Stimulated activated CD4-positive, alpha-beta T cell treated with anti-CD3 and anti-CD28 coated beads, Interleukin-1b, Interleukin-23, amount 100 ng/mL, for 24 hours (primary cell): ENCODE measurements at places on chromosomes 6 and 20.

DNA sequence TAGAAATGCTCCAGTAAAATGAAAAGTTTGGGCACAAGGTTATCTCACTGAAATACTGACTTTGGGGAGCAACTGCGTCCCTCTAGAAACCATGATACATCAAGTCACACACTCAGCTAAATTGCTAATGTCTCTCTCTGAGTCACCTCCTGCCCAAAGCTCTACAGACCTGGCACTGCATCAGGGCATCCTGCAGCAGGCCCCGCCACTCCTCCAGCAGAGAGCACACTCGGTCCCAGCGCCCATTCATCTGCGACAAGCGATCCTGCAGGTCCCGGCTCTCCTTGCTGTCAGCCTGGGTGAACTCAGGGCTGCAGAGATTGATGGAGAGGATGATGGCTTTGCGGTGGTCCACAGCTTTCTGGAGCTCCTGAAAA, 329.0 kb downstream of the ESR1 start:
- DNase-seq = no peak

DNA sequence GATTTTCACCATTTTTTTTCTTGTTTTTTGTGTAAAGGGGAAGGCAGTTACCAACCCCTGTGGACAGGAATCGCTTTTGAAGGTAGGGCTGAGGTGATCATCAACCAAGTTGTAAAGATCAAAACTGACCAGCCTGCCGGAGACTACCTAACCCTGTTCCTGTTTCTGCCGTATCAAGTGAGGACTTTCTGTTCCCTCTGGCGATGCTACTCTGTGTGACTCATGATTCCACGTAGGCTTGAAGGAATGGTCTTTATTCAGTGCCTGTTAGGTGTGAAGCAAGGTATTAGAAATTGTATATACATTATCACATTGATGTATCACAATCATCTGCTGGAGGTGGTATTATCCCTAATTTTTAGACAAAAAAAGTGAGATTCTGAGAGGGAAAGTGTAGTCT, 161.3 kb downstream of the SOX4 start:
- no peak for DNase-seq

DNA sequence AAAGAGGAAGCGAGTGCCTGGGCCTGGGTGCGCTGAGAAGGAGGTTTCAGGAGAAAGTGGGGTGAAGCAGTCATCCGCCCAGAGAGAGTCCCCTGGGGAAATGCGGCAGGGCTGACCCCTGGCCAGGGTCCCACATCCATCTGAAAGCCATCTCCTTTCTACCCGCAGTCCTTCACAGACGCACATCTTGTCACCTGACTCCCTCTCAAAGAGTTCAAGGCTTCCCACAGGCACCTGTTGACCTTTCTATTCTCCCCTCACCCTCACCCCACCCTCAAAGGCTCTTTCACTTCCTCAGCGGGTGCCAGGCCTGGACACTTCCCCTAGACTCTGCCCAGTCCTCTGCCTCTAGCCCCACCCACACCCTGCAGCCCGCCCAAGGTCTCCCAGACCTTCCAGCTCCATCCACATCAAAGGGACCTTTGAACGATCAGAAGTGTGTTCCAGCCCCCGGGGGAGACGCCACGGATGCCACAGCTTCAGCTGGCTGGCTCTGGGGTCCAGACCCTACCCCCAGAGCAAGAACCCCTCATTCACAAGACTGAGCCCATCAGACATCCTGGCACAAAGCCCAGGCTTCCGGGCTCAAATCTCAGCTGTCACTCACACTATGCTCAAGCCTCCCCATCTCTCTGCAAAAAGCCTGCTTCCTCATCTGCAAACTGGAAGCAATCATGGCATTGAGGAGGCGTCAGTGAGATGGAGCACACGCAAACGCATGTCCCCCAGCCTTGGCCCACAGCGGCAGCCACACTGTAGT, 2.1 kb downstream of the CTSZ start:
- no peak for DNase-seq

- no peak for DNase-seq
These were observed 110.5 kb upstream of the SUPT3H start for GRCh38 chr6:45488269-45488668.

- no peak for DNase-seq
These were observed 54.1 kb downstream of the RNASET2 start for GRCh38 chr6:166902211-166902755.

DNA sequence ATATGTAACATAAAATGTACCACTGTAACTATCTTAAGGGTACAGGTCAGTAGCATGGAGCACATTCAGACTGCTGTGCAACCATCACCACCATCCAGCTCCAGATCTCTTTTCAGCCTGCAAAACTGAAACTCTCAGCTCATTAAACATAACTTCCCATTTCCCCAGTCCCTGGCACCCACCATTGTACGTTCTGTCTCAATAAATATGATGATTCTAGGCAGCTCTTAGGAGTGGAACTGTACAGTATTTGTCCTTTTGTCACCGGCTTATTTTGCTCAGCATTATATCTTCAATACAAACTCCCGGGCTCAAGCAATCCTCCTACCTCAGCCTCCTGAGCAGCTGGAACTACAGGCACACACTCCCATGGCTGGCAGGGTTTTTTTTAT, 1.5 kb downstream of the ZC3H12D start:
- DNase-seq = no peak

DNA sequence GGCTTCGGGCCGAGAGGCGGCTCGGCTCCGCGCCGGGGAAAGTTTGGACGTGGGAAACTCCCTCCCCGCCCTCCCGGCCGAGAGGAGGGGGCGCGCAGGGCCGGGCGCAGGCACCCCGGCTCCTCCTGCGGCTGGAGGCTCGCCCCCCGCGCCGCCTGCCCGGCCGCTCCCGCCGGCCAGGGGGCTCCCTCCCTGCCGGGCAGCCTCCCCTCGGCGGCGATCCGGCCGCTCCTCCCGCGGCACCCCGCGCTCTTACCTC, 370 bp downstream of the CDH22 start:
- DNase-seq = no peak

DNA sequence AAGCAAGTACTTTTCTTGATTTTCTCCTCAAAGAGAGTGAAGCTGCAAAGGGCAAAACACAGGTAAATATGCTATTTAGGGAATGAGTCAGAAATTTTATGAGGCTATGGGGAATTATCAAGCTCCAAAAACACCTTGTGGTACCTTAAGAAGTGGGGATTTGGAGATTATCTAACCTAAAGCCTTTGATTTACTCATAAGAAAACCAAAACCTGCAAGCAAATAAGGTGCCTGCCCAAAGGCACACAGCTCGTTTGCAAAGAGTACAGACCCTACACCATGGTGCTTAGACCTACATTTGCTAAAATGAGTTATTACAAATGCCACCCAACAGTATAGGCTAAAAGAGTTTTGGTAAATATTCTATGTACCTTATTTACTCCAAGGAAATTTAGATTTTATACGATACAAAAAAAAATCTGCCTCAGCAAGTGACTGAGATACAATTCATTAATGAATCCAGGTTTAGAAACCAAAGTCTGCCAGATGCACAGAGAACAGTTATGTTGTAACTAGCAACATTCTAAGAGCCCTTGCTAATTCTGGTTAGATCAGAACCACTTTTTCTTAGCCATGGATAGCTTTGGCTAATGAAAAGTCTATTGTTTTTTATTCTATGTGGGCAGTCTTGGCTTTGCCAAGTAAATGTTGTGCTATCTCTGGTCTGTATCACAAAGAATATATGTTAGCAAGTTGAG, 101.5 kb downstream of the KHDC1L start:
- DNase-seq = no peak

DNA sequence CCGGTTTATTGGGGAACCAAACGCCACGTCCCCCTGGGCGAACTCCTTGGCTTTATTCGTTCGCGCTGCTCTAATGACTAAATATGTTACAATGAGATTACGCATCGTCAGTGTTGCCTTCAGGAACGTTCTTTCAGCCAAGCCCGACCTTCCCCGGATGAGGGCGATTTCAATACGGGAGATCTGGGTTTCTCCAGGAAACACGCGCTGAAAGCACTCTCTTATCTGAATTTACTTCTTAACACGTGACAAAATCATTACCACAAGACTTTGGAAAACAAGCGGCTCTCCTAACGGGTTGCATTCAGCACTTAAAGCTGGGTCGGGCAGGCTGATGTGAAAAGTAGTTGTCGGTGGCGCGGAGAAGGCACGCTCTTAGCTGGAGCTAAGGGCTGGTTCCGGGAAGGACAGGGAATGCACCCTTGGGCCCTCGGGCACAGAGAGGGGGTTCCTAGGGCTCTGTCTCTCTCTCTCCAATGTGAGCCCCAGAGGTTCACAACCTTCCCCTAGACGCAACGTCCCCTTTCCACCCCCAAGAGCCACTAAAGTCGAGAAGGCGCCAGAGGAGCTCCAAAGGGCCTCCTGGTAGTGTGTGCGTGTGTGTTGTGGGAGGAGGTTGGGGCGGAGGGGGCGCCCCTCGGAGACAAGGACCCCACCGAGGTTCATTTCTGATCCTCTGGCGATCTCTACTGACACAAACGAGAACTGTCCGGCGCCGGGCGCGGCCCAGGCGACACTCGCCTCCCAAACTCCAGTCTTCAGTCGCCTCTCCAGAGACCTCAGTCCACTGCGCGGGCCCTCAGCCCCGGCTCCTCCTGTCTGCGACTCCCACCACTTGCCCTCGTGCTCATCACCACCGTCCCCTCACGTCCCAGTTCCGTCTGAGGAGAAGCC, 7.1 kb upstream of the NKX2-2 start:
- DNase-seq = no peak

GRCh38 chr6:121838842-121839241, 403.4 kb downstream of the GJA1 start:
- DNase-seq = no peak

GRCh38 chr6:11766043-11766442, 12.6 kb downstream of the ADTRP start:
- DNase-seq = no peak

- DNase-seq = no peak
These were observed 109.2 kb downstream of the ARID1B start for GRCh38 chr6:156886409-156886808.

DNA sequence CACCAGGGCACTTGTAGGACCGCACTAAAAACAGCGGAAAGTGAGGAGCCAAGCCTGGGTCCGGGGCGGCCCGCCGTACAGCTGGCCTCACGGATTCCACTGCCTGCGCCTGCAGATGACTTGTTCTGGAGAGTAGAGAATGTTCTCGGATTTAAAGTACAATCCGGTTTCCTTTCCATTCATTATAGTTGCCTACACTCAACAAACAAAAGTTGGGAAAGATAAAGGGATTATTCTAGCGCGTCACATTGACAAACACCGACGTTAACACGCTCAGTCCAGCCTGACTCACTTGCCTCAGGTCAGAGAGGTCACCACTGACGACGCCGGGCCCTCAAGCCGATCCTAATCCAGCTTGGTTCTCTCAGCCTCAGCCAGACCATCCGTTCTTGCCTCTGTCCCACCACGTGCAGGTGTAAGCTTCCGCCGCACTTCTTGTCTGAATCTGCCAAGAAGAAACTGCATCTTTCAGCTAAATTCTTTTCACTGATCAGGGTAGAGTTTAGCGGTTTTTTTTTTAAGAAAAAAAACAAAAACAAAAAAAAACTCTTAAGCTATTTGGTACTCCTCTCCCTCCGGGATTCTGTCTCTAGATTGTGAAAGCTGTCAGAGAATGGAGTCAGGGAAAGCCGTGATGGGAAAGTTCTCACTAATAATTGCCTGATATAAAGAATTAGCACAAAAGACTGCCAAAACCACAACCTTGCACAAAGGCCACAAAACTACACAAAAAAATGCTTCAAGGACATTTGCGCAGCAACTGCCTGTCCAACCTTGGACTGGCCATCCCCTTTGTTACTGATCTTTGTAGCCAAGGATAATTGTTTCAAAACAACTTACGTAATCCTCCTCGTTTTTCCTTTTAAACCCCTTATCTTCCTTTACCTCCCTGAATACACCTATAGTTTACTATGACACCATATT, 1.1 kb upstream of the PHF10 start:
- DNase-seq = no peak

GRCh38 chr6:100506651-100507050, 41.9 kb upstream of the SIM1 start:
- DNase-seq = no peak

- no peak for DNase-seq
These were observed 119.6 kb downstream of the SCML4 start for GRCh38 chr6:107704347-107705013.

- no peak for DNase-seq
These were observed 1.1 kb upstream of the NECAB3 start for GRCh38 chr20:33675136-33675959.

- DNase-seq = no peak
These were observed 14.7 kb downstream of the SNRPB start for GRCh38 chr20:2455771-2456497.

- no peak for DNase-seq
These were observed 147.5 kb upstream of the SMLR1 start for GRCh38 chr6:130679684-130680083.

- no peak for DNase-seq
These were observed 221.8 kb upstream of the FAM83B start for GRCh38 chr6:54624779-54625178.

DNA sequence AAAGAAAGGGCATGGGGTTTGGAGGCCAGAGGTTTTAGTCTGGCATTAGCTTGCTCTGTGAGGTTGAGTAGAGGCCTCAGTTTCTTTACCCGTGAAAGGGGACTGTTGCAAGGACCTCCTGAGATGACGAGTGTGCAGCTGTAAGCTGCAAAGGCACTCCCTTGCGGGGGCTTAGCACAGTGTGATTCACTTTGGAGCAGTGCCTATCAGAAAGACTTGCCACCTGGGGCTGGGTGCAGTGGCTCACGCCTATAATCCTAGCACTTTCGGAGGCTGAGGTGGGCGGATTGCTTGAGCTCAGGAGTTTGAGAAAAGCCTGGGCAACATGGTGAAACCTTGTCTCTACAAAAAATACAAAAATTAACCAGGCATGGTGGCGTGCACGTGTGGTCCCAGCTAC, 7.5 kb upstream of the BAK1 start:
- no peak for DNase-seq

- no peak for DNase-seq
These were observed 4.0 kb upstream of the PLN start for GRCh38 chr6:118544105-118544504.

DNA sequence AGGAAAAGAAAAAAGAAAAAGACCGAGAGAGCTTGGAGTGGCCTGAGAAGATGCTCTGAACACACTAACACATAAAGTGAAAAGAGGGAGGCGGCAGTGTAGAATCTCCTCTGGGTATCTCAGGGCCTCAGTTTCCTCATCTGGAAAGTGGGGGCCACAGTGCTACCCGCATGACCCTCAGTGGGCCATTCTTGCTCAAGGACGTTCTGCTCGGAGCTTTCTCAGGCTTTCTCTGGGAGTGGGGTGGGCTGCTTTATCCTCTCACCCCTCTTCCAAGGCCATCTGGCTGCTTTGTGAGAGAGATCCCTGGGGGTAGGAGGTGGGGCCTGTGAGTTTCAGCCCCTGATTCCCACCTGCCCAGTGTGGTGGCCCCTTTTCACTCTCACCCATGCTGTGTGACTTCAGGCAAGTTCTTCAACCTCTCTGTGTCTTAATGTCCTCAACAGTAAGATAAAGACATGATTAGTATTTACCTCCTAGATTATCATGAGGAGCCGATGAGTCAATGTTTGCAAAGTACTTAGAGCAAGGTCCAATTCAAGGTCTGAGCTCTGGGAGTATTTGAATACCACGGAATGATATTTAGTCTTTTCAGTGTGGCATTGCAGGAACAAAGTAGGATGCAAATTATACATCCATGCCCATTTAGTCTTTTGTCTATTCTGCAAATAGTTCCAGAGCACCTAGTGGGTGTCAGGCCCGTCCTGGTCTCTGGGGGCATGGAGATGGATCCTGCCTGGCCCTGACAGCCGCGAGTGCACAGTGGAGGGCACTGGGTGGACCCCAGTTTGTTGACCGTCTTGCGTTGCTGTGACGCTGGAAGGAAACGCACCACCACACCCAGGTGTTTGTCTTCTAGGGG, 34.3 kb downstream of the SRC start:
- no peak for DNase-seq

GRCh38 chr6:117613920-117614560, 11.7 kb upstream of the GOPC start:
- no peak for DNase-seq
